ENCODE measurements at places on chromosomes 13 and 19. TPM values are rescaled to one million over a fixed set of nuclear protein-coding genes. Genes with fewer than 3 reads are reported as not detected.

- no peak overlapping the region for H3K4me3 ChIP-seq
- no peak for DNase-seq
- H3K27ac ChIP-seq, result no peak overlapping the region
These were observed 3.8 kb downstream of the KCTD12 start for GRCh38 chr13:76882431-76882830.

- no peak overlapping the region for H3K27ac ChIP-seq
- H3K36me3 ChIP-seq, result no peaks in the 10 kb centered on the region
- DNase-seq, result no peak
- H3K4me1 ChIP-seq, result no peaks in the 10 kb centered on the region
- H3K4me3 ChIP-seq, result peak overlapping the region; percentile 97
- no peaks in the 10 kb centered on the region for H3K27me3 ChIP-seq
These were observed 1.3 kb downstream of the CARM1 start for GRCh38 chr19:10872546-10873107.

GRCh38 chr13:59643364-59643841 lies 520.3 kb downstream of the DIAPH3 start:
- H3K27me3 ChIP-seq, result no peaks in the 10 kb centered on the region
- DNase-seq, result no peak
- H3K4me1 ChIP-seq, result no peaks in the 10 kb centered on the region
- H3K27ac ChIP-seq, result no peak overlapping the region

DNA sequence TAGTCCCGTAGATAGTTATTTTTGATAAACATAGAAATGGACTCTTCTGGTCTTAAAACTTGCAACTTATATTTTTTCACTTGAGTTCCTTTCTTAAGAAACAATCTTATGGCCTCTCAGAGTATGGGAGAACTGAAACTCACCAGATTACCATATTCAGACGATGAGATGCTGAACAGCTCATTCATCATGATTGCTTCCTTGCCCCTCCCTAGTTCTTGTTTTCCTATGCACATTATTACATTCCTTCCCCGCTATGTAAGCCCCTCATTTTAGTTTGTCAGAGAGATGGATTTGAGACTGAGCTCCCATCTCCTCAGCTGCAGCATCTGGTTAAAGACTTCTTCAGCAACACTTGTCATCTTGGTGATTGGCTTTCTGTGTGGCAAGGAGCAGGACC lies 158.5 kb downstream of the SLITRK6 start:
- no peaks in the 10 kb centered on the region for H3K36me3 ChIP-seq
- H3K27ac ChIP-seq, result no peak overlapping the region
- DNase-seq, result no peak
- H3K4me3 ChIP-seq, result no peak overlapping the region
- no peaks in the 10 kb centered on the region for H3K4me1 ChIP-seq

DNA sequence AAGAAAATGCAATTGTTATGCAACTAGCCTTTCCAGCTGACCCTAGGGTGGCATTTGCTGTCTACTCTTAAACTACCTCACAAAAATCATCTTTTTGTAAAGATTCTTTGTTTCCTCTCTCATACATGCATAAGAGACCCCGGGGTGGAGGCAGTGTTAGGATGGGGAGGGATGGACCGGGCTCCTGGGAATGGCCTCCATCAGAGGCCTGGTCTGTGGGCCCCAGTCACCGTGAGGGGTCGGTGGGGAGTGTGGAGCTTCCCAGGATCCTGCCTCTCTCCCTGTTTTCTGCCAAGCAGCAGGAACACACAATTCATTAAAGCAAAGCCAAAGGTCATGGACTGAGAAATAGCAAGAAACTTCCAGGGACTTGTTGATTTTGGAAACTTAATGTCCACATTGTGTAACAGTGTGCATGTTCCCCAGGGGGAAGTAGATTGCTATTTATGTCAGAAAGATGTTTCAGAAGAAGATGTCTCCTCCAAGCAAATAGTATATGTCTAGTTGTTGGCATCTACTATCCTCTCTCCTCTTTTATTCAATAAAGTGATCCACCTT lies 241.4 kb downstream of the ENOX1 start:
- H3K27me3 ChIP-seq, result no peaks in the 10 kb centered on the region
- no peaks in the 10 kb centered on the region for H3K4me1 ChIP-seq
- H3K27ac ChIP-seq, result no peak overlapping the region
- H3K36me3 ChIP-seq, result no peaks in the 10 kb centered on the region
- DNase-seq, result no peak

GRCh38 chr13:30319130-30319529 lies 11.8 kb upstream of the KATNAL1 start:
- DNase-seq, result no peak
- no peak overlapping the region for H3K27ac ChIP-seq
- no peaks in the 10 kb centered on the region for H3K27me3 ChIP-seq
- no peaks in the 10 kb centered on the region for H3K4me1 ChIP-seq
- H3K4me3 ChIP-seq, result no peak overlapping the region
- no peaks in the 10 kb centered on the region for H3K36me3 ChIP-seq

DNA sequence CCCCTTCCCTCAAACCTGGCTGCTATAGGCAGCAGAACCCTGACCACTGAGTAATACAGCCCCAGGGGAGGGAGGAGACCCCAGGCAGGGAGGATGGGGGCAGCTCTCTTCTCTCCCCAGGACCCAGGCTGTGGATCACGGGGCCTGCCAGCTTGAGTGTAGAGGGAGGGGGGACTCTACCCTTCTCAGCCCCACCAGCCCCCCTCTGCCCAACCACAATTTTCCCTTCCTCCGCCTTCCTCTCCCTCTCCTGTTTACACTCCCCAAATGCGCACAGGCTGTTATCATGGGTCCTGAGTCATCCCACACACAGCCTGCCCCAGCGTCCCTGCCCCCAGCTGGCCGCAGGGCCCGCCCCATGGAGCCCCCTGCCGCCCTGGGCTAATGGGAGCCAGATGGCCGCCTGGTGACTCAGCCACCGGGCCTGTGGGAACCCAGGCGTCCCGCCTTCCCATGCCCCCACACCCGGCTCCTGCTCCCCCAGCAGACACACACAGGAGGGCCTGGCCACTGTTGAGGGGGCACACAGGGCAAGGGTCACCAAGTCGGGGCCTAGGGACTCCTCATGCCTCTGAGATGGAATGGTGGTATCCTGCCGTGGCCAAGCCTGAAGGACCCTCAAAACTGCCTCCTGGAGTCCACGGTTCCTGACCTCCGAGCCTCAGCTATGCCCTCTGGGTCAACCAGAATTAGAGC lies 13.6 kb downstream of the CCDC97 start:
- H3K4me3 ChIP-seq, result no peak overlapping the region
- H3K27ac ChIP-seq, result peak overlapping the region; percentile 80
- peaks cover 7% of the 10 kb centered on the region for H3K36me3 ChIP-seq
- H3K27me3 ChIP-seq, result no peaks in the 10 kb centered on the region

GRCh38 chr19:1855040-1855827 lies 7.0 kb upstream of the REXO1 start:
- no peak overlapping the region for H3K27ac ChIP-seq
- H3K27me3 ChIP-seq, result no peaks in the 10 kb centered on the region
- H3K4me1 ChIP-seq, result no peaks in the 10 kb centered on the region
- no peaks in the 10 kb centered on the region for H3K36me3 ChIP-seq
- DNase-seq, result peak; percentile 95

DNA sequence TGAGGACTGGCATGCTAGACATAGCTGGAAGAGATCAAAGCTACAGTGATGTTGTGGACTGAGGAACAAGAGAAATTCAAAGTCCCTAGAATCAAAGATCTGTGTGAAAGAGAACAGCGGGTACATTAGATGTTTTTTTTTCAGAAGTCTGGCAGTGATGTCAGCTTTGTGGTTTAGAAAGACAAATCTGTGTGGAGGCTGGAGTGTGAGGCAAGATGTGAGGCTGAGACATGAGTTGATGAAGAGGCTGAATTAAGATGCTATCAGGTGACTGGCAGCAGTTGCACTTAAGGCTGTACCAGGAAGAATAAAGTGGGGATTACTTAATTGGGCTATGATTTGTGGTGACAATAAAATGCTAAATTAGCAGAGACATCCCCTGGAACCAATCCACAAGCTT lies 46.5 kb downstream of the DNAJC3 start:
- no peak for DNase-seq
- no peak overlapping the region for H3K4me3 ChIP-seq
- H3K27me3 ChIP-seq, result no peaks in the 10 kb centered on the region
- H3K27ac ChIP-seq, result no peak overlapping the region
- no peaks in the 10 kb centered on the region for H3K4me1 ChIP-seq

DNA sequence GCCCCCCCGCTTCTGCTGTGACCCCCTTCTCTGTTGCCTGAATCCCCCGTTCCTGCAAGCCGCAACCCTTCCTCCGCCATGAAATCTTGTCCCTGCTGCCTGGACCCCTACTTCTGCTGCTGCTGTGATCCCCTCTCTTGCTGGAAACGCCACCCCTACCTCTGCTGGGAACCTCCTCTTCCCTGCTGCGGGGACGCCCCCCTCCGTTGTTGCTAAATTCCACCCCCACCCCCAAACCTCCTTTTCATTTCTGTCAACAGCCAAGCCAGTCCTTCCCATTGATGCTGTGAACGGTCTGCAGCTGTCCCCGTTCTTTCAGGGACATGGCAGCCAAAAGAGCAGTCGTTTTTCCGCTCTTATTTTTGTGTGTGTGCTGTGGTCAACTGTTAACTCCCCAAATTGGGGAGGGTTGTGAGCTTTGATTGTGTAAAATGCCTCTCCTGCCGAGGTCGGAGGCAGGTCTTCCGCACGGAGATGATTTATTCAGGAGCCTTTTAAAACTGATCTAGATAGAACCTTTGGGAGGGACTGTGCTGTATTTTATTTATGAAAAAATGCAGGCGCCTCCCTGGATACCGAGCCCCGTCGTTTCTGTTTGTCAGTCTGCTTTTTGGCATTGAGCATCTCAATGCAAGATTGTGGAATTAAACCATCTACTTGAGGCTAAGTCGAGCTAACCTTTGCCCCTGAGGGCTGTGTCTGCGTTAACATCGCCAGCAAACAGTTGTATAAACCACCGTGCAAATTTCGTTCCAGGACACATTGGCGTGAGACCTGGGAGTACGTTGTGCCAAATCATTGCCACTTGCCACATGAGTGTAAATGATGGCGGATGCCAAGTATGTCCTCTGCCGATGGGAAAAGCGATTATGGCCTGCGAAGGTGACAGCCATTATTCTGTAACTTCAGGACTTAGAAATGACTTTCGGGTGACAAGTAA lies 27.9 kb upstream of the NDUFS7 start:
- H3K4me3 ChIP-seq, result peak overlapping the region; percentile 75
- peak overlapping the region; percentile 0 for H3K27ac ChIP-seq
- H3K4me1 ChIP-seq, result no peaks in the 10 kb centered on the region
- no peaks in the 10 kb centered on the region for H3K27me3 ChIP-seq
- no peaks in the 10 kb centered on the region for H3K36me3 ChIP-seq

- H3K36me3 ChIP-seq, result no peaks in the 10 kb centered on the region
- no peak for DNase-seq
- H3K27me3 ChIP-seq, result no peaks in the 10 kb centered on the region
- no peaks in the 10 kb centered on the region for H3K4me1 ChIP-seq
These were observed 810 bp downstream of the GPR180 start for GRCh38 chr13:94602467-94602866.

DNA sequence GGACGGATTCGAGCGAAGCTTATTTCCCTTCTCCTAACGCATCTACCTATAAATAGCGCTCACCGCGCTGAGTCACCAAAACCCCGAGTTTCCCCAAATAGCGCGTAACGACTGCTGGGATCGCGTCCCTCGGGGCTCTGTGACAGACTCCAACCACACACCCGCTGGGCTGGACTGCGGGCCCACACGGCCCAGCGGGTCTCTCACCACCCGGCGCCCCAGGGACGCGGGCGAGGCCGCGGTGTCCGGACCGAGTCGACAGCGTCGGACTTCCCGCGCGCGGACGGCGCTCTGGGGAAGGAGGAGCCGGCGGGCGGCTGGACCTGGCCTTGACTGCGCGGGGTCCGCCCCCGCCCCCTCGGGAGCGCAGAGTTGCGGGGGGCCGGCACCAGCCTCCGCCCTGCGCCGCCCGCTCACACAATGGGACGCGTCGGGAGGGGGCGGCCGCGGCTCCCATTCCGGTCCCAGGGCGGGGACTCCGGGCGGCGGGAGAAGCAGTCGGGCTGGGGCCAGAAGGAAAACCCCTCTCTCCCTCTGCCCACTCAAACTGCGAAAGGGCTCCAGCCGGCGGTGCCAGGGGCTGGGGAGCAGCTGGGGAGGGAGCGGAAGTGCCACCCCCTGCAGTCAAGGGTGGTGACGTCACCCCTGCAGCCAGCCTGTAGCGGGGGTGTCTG lies 108.8 kb downstream of the KCNRG start:
- peak overlapping the region; percentile 94 for H3K27ac ChIP-seq
- no peaks in the 10 kb centered on the region for H3K36me3 ChIP-seq
- H3K4me1 ChIP-seq, result no peaks in the 10 kb centered on the region

- no peak overlapping the region for H3K4me3 ChIP-seq
- H3K4me1 ChIP-seq, result no peaks in the 10 kb centered on the region
- DNase-seq, result no peak
- no peaks in the 10 kb centered on the region for H3K36me3 ChIP-seq
These were observed 2.4 kb downstream of the TEX101 start for GRCh38 chr19:43416951-43417623.

- H3K36me3 ChIP-seq, result no peaks in the 10 kb centered on the region
- no peaks in the 10 kb centered on the region for H3K27me3 ChIP-seq
- peak; percentile 26 for DNase-seq
- H3K4me3 ChIP-seq, result no peak overlapping the region
- H3K4me1 ChIP-seq, result no peaks in the 10 kb centered on the region
These were observed 20.9 kb upstream of the ATP11A start for GRCh38 chr13:112668924-112669323.

DNA sequence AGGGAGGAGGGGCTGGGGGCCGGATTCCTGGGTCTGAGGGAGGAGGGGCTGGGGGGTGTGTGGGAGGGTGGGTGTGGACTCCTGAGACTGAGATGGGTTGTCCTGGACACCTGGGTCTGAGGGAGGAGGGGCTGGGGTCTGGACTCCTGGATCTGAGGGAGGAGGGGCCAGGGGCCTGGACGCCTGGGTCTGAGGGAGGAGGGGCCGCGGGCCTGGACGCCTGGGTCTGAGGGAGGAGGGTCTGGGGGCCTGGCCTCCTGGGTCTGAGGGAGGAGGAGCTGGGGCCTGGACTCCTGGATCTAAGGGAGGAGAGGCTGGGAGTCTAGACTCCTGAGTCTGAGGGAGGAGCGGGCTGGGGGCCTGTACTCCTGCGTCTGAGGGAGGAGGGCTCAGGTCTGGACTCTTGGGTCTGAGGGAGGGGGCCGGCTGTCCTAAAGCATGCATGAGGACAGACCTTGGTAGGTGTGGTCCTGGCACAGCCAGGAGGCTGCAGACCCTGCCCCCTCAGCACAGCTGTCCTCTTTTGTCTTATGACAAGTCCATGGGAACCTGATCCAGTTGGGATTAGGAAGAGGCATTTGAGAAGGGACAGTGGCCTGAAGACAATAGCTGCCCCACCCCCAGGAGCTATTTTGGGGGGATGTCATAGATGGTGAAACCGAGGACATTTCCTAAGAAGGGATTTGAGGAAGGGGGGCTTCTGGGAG lies 1.3 kb downstream of the TNNT1 start:
- no peak overlapping the region for H3K27ac ChIP-seq
- no peak for DNase-seq
- no peaks in the 10 kb centered on the region for H3K27me3 ChIP-seq
- no peak overlapping the region for H3K4me3 ChIP-seq
- H3K4me1 ChIP-seq, result no peaks in the 10 kb centered on the region

DLEU7 gene
- total RNA-seq, result 0.39 TPM

SLC6A16 gene
- 3.0 TPM for total RNA-seq

SIGLEC5 gene
- 0.58 TPM for total RNA-seq

PSG7 gene
- total RNA-seq, result not detected

SLC25A41 gene
- not detected for total RNA-seq

PPP1R13L gene
- 64.2 TPM for total RNA-seq

LAIR2 gene
- 0.52 TPM for total RNA-seq

TMEM147 gene
- 48.0 TPM for total RNA-seq
